ENCODE measurements at places on chromosomes 5 and 9. TPM values are rescaled to one million over a fixed set of nuclear protein-coding genes. Genes with fewer than 3 reads are reported as not detected.

NMUR2 gene
- polyA plus RNA-seq = not detected

SYNPO gene
- 8.4 TPM for polyA plus RNA-seq

DMRTA1 gene
- not detected for polyA plus RNA-seq

C5orf46 gene
- polyA plus RNA-seq = 13.4 TPM

AFAP1L1 gene
- 1.3 TPM for polyA plus RNA-seq

CEL gene
- 0.49 TPM for polyA plus RNA-seq

FAM221B gene
- polyA plus RNA-seq = not detected

NFIB gene
- 0.25 TPM for polyA plus RNA-seq

ZNF658 gene
- polyA plus RNA-seq = 2.0 TPM

KCNV2 gene
- not detected for polyA plus RNA-seq

ZCCHC10 gene
- polyA plus RNA-seq = 21.1 TPM

SLCO4C1 gene
- not detected for polyA plus RNA-seq

PCDHA6 gene
- polyA plus RNA-seq = 0.02 TPM

Data from BJ (cell line).